ENCODE measurements at places on chromosomes 7 and 10.

- DNase-seq: no peak
These were observed 47.0 kb upstream of the BICC1 start for GRCh38 chr10:58465629-58466028.

DNA sequence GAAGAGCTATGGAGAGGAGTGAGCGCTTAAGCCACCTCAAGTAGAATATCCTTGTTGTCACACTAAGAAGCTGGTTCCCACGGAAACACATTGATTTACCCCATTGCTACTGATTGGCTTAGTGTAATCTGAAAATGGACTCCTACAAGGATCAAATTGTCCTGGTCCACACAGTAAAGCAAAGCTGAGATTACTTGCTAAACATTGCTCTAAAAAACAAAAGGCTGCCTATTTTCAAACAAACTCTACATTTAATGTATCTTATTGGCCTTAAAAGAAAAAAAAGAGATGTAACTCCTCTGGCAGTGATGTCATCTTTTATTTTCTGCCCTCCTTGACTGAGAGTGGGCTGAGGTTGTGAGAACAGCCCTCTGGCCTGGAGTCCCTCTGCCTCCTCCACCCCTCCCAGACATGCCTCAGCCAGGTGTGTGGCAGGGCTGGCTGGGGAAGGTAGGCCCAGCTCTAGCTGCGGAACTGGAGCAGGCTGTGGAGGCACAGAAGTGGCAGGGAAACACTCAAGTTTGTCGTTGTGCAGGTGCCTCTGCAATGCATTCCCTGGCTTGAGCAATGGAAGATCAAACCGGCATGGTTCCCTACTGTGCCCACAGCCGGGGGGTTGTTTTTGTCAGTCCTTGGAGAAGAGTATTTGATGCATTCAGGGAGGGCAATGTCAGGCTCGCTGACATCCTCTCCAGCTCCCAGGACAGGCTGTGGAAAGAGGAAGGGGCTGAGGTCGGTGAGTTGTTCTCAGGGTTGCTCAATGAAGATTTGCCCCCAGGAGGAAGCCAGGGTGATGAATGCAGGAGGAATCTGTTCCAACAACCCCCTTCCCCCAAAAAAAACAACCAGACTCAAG lies 9.1 kb downstream of the KLF6 start:
- DNase-seq: peak; percentile 64

DNA sequence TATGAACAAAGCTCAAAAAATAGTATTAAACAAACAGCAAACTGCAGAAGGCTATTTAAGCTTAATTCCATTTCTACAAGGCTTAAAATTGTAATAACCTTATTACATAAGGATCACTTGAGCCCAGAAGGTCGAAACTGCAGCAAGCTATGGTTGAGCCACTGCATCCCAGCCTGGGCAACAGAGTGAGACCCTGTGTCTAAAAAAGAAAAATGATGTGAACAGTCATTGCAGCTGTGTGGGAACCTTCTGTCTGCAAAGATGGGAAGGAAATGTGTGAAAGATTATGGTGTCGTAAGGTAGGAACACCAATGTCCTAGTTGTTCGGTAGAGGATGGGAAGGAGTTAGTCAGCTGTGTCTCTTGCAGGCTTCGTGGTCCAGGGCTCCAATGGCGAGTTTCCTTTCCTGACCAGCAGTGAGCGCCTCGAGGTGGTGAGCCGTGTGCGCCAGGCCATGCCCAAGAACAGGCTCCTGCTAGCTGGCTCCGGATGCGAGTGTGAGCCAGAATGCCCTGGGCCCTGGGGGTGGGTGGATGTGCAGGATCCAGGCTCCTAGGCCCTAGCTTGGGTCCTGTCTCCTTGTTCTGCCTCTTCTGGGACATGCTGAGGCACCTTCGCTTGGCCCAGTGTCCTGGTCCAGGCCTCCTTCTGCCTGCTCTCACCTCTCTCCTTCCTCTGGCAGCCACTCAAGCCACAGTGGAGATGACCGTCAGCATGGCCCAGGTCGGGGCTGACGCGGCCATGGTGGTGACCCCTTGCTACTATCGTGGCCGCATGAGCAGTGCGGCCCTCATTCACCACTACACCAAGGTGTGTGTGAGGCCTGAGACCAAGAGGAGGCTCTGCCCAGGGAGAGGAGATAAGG lies 9.1 kb downstream of the C10orf62 start:
- DNase-seq: no peak

GRCh38 chr10:74337330-74338016 lies 186.5 kb downstream of the ADK start:
- no peak for DNase-seq

DNA sequence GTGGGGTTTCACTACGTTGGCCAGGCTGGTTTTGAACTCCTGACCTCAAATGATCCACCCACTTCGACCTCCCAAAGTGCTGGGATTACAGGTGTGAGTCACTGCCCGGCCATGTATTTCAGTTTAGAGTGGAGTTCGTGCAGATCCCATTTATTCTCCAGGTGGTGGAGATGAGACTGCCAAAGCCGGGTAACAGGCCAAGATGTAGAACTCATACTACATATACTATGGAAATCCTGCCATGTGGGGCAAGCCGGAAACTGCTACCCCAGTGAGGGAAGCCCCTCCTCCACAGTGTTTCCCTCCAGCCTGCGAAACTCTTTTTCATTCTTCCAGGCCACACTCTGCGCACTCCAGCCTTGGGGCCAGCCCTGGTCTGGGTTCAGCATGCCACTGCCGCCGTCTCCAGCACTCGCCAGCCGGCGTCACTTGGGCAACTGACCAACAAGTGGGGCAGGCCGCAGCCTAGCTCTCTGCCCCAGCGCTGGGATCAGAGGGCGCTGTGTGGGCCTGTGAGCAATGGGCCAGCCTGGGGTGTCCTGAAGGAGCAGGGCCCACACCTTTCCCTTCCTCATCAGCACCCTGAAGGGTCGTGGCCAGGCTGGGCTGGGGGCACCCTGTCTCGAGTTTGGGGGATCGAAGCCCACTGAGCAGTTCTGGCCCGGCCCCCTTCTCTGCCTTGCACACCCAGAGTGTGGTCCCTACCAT lies 122.0 kb downstream of the TRRAP start:
- peak; percentile 48 for DNase-seq

DNA sequence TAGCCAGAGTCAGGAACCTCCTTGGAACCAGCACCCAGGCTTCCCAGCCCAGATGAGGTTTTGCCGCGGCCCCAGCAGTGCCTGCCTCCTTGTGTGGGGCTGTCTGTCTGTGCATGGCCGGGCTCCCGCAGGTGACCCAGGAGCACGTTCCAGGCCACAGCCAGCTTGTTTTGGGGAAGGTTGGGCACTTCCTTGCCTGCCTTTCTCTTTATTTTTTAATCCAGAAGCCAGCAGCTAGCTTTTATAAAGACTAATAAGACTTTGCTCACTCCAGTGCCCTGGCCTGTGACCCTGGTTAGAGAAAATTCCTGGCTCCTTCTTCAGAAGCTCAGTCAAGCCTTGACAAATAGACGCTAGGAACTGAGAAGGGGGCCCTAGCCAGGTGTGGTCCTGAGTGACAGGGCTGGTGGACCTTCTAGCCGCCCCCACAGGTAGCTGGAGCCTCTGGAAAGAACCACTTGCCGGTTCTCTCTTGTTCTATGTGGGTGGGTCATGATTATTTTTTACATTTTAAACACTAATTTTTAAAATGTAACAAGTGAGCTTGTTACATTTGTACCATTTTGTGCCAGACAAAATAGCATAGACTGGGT lies 837 bp downstream of the SLC29A3 start:
- no peak for DNase-seq

DNA sequence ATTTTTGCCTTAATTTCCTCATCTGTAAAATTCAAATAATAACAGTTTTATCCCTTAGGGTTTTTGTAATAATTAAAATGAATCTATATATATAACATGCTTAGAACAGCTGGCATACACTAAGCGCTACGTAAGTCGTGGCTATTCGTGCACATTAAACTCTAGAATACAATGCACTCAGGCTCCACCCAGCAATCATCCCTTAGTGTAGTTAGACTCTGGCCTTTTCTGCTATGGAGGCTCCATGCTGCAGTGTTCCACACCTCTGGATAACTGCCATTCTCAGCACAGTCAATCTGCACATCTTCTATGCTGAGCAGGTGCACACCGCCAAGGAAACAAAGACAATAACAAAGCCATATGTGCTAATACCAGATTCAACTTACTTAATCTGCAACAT lies 92.9 kb downstream of the IPMK start:
- no peak for DNase-seq

GRCh38 chr10:65348637-65349036 lies 1577.2 kb upstream of the LRRTM3 start:
- DNase-seq: no peak

DNA sequence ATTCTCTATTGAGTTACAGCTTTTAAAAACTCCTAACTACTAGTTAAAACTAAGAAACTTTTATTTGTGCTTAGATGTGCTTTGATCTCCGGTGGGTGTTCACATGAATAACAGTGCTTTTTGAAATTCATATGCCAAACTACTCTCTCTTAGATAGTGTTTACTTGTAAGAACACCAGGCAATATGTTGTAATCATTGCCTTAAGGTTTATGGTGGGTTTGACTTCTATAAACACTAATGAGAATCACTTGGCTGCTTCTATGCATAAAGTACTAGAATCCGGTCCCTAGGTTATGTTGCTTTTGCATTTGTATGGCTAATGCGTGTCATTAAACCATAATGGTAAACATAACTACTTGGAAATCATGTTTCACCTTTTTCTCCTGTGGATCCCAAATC lies 203.9 kb upstream of the VSTM2A start:
- no peak for DNase-seq

DNA sequence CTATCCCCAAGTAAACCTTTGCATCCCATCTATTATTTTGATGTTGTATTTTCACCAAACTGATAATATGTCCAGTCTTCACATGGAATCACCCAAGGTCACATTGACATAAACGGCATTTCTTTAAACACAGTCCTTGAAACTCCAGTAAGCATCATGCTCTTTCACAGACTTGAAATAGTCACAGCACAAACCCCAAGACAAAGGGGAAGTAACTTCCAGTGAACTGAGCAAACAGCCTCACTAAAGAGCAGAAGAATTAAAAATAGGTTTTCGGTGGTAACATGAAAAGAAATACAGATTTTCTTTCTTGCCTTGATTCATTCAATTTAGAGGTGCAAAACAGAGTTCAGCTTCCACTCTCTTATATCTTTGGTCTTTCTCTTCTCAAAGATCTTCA lies 253.7 kb downstream of the SFMBT2 start:
- no peak for DNase-seq

DNA sequence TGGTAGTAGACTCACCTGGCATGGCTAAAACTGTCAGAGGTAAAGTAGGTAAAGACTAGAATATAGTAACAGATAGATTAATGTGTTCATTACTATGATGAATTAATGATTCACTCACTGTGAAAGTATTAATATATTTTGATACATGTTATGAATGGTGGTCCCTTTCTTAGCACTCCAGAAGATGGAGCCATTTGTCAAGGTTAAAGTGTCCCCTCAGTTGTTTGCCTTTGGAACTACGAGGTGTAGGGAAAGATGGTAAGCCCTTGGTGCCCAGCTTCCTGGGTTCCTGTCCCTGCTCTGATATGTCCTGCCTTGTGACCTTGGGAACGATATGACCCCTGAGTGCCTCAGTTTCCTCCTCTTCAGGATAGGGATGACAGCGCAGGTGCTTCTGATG lies 49.4 kb downstream of the HTRA1 start:
- no peak for DNase-seq

DNA sequence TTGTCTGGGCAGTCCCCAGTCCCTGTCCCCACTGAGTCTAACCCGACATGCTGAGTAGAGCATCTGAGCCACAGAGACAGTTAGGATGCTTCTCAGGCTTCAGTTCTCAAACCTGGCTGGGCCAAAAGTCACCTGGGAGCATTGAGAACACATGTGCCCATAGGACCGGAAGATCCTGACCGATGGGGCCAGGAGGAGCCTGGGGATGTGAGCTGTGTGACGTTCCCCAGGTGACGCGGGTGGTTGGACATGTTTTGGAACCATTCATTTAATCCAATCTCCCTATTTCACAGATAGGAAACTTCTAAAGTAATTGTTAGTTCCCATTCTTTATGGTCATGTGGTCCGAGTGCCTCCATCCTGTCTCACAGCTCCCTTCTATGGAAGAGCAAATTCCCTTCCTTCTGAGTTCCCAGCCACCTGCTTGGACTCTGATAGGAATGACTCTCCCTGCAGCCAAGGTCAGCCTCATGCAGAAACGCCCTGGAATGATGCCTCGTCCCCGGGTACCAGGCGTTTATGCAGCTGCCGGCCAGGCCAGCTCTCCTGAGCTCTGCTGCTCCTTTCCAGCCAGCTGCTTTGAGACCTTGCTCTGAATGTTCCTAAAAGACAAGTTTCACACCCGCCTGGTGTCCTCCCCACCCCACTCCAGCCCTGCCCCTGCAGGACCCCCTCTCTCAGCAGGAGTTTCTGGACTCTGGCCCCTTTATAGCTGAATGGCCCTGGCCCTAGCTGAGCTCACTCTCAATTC lies 166.5 kb upstream of the RHEB start:
- no peak for DNase-seq

DNA sequence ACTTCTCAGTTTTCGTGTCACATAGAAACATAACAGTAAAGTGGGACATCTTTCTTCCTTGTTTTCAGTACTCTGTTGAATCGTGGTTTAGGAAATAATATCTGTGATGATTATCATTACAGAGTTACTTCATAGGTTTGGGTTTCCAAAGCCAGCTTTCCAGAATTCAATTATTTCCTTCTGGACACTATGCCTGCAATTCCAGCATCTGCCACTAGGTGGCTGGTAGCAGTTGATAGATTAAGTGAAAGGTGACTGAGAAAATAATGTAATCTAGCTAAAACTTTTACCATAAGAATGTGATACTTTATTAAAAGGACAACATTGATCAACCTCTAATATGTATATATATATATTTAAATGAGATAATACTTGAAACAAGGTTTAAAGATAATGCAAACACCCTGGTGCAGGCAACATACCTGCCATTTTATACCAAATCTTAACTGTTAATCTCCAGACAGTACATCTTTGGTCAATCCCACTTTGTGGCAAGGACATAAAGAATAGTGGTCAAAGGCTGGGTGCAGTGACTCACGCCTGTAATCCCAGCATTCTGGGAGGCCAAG lies 102.6 kb downstream of the SH3PXD2A start:
- no peak for DNase-seq

GRCh38 chr7:102874166-102874829 lies 38.5 kb upstream of the LRRC17 start:
- DNase-seq: no peak

GRCh38 chr7:87027900-87028299 lies 31.6 kb downstream of the ELAPOR2 start:
- no peak for DNase-seq

- DNase-seq: no peak
These were observed at the start of gene ADAP1 for GRCh38 chr7:954330-955238. ADAP1 (minus strand) TSS chr7:954680; CDS start chr7:954477, 203 bp downstream.

All from left forelimb (tissue), 1 donor.